ENCODE measurements at places on chromosomes 12 and 14.

GRCh38 chr12:20489645-20490044 lies 121.3 kb downstream of the PDE3A start:
- DNase-seq = no peak

DNA sequence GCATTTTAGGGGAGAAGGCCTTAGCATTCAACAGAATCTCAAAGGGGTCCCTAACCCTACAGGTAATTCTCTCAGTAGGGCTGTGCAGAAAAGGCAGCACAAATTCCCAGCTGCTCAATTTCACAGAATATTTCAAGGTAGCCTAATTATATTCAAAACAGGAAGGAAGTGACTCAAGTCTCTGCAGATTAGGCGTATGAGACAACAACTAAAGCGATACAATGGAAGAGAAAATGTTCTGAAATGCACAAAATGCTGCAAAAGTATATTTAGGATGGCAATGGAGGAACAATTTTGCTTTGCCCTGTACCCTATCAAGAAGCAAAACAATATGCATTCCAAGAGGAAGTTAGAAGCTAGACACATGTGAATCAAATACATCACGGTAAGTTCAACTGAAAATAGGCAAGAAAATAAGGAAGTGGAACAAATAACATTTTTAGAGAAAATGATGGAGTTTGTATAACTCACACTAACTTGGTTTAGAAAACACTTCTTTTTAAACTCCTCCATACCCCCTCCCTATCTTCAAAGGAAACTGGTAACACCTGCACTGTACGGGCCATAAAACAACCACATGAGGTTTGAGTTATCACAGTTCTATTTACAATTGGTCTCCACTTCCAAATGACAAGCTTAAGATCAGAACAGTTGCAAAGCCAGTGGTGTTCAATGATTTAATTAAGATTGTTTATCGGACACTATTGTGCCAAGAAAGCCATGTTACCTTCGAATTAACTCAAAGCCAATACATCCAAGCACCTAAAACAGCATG lies 1.6 kb downstream of the GIT2 start:
- no peak for DNase-seq

DNA sequence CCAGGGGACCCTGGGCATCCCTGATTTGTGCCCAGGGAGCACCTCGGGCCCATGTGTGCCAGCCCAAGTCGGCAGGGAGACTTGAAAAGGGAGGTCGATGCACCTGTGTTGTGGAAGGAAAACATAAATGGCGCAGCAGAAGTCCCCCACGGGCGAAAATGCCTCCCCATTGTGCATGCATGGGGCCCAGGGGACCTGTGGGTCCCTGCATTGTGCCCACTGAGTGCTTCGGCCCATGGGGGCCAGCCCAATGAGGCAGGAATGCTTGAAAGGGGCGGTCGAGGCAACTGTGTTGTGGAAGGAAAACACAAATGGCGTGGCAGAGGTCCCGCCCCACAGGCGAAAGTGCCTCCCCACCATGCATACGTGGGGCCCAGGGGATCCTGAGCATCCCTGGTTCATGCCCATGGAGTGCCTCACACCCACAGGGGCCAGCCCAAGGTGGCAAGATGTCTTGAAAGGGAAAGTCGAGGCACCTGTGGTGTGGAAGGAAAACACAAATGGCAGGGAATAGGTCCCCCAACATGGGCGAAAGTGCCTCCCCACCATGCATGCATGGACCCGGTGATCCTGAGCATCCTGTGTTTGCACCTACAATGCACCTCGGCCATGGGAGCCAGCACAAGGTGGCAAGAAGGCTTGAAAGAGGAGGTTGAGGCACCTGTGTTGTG lies 368.0 kb downstream of the ALG10 start:
- no peak for DNase-seq

- DNase-seq = no peak
These were observed 4.4 kb downstream of the KLC1 start for GRCh38 chr14:103633391-103633790.

GRCh38 chr12:102879144-102879763 lies 37.8 kb downstream of the PAH start:
- DNase-seq = peak; percentile 92

- DNase-seq = peak; percentile 98
These were observed 30.9 kb upstream of the TUBA1C start for GRCh38 chr12:49233842-49234526.

DNA sequence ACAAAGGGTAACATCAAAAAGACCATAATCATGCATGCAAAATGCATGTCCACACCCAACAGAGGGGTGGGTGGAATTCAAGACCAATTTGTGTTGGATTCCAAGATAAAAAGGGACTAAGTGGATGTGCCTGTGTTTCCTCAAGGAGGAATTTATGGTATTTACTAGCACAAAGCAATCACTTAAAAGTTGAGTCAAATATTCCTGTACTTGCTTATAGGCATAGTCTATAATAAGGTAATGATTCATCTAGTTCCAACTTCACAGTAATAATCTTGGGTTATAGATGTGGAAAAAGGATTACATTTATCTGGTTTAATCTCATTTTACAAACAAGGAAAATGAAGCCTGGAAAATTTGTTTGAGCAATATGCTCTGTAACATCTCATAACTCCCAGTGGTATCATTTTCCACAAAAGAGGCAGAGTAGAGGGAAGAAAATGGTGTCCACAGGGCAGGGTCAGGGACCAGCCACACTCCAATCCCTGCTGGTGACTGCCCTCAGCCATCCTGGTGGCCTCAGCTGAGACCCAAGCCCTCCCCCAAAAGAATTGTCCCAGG lies 80.8 kb upstream of the REP15 start:
- no peak for DNase-seq

GRCh38 chr14:23294734-23295561 lies 7.7 kb downstream of the PPP1R3E start:
- peak; percentile 21 for DNase-seq

GRCh38 chr14:64758691-64759554 lies 54.7 kb downstream of the PLEKHG3 start:
- no peak for DNase-seq

- no peak for DNase-seq
These were observed 32.1 kb downstream of the SCARB1 start for GRCh38 chr12:124831590-124831989.

DNA sequence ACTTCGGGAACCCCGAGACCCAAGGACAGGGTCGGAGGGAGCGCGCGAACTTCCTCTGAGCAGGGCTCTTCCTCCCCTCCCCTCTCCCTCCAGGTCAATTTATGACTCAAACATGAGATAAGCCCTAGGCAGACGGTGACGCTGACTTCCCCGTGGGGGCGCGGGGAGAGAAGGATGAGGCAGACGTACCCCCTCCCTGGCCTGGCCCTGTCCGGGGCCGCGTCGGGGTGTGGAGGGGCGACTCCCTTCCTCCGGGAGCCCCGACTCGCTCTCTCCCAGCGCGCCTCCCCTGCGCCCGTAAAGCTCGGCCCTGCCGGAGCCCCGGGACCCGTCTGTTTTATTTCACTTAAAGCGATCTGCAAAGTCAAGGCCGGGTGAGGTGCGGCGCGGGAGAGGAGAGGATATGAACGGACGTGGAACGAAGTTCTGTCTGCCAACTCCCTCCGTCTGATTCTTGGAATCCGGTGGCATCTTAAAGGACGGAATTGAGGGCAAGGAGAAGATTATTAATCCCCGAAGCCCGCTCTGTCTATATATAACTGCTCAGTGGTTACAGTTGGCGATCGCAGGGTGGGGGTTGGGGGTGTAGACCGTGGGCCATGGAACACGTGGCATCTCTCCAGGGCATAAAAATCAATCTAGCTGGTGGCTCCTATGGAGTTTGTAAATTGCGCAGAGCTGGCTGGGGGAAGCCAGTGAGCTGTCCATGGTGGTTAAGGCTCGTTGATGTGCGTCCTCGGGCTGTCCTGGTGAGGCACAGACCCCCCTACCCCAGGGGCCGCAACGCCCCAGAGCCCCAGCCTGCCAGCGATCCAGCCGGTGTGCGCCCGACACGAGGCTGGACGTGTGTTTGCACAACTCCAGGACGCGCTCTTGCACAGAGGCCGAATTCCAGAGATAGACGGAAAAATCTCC lies 2.9 kb upstream of the PTHLH start:
- DNase-seq = no peak

- DNase-seq = no peak
These were observed 69.7 kb upstream of the STAC3 start for GRCh38 chr12:57320639-57321038.

DNA sequence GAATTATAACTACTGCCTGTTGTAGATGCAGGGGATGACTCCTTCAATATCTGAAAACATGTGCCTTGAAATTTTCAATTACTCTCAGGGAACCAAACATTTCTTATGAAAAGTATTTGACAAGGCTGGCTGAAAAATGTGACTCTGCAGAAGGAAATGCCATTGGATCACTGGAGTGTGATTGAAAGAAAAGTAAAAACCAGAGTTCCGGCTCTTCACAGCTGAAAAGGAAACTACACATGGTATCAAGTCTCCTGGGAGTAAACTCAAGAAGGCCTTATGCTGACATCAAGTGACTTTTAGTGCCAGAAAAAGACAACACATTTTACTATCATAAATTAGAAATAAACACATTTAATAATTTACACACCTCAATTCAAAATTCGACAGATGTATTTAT lies 693.0 kb downstream of the LRFN5 start:
- DNase-seq = no peak

DNA sequence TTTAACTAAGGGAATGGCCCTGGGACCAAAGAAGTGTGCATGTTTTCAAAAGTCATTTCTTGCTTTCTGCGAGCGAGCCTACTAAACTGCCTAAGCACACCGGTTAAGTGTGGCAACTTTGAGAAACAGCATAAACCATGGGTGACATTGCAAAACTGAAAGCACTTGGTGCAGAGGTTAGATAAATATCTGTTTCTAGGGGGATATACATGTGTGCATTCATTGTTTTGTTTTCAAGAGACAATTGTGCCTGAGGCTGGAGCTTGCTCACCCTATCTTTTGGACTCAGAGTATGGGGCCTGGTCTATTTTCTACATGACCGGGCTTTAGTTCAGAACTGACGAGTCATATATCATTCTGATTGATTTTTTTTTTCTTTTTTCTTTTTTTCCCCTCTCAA lies 923.4 kb downstream of the NRXN3 start:
- DNase-seq = no peak

DNA sequence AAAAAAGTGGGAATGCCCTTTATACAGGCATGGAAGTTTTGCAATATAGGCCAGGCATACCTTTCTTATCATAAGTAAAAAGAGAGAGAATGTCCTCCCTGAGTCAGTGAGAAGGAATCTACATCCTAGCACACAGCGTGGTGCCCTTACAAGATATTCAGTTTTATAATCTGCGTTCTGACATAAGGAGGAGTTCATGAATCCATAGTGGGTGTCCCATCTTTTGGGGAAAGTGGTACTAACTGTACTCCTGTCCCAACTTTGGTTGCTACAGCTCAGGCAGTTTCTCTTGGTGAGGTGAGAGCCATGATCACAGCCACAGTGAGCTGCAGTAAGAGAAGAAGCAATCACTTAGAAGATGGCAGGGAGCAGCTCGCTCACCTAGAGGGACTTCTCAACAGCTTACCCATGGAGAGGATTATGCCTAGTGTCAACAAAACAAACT lies 332.9 kb downstream of the BCAT1 start:
- DNase-seq = no peak

- DNase-seq = no peak
These were observed 40.0 kb upstream of the NID2 start for GRCh38 chr14:52108823-52109222.

GRCh38 chr14:76289276-76289675 lies 86.7 kb upstream of the ESRRB start:
- no peak for DNase-seq
